ENCODE measurements at places on chromosomes 7 and 10.

DNA sequence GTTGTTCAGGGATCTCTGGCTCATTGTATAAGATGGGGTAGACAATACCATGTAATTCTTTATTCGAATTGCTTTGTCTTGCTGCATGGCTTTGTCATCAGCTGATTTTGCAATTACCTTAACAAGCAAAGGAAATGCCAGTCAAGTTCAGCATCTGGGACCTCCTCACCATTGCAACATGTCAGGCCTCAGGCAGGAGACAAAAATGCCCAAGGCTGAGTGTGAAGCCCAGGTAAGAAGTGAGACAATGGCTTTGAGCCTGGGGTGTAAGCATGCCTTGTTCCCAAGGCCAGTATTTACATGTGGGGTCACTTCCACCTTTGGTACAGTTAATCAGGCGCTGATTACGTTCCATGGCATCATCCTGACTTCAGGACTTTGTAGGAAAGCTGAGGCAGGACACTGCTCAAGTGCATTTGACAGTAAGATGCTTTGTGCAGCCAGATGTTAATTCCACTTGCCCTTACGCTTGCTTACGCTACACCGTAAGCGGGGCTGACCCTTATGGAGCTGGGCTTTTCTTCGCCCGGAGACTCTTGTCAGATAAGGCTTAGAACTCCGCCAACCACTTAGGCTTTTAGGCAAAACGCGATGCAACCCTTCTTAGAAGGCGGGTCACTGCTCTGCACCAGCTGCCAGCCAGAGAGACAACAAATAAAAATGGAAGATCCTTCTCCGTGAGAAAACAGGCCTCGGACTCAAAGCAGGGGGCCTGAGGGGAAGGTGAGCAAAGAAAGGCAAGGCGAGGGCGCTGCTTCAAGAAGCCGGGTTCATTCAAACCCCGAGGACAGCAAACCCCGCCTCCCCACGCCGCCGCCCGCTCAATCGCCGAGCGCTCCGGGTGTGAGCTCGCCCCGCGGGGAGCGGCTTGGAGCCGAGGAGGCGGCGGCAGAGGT lies 1.3 kb upstream of the SP4 start:
- no peak for DNase-seq

DNA sequence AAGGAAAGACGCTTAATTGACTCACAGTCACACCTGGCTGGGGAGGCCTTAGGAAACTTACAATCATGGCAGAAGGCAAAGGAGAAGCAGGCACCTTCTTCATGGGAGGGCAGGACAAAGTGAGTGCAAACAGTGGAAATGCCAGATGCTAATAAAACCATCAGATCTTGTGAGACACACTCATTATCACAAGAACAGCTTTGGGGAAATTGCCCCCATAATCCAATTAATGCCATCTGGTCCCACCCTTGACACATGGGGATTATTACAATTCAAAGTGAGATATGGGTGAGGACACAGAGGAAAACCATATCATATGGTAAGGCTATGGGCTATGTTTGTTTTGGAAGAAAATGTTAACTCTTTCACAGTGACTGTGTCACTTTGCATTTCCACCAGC lies 1272.5 kb upstream of the CELF2 start:
- no peak for DNase-seq

GRCh38 chr7:23295401-23295697 lies 3.8 kb upstream of the MALSU1 start:
- DNase-seq: no peak

GRCh38 chr7:85516675-85517074 lies 329.8 kb upstream of the SEMA3D start:
- DNase-seq: no peak

DNA sequence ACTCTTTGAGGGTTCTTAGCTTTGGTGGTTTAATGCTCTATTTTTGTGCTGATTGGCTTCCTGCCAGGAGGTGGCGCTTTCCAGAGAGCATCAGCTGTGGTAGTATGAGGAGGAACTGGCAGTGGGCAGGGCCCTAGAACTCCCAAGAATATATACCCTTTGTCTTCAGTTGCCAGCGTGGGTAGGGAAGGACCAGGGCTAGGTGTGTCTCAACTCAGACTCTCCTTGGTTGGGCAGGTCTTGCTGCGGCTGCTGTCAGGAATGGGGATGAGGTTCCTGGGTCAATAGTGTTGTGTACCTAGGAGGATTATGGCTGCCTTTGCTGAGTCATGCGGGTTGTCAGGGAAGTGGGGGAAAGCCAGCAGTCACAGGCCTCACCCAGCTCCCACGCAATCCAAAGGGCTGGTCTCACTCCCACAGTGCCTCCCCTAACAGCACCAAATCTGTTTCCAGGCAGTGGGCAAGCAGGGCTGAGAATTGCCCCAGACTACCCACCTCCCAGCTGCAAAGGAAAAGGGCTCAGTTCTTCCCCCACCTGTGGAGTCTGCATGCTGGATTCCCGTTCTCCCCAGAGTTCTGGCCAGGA lies 191.5 kb downstream of the PHTF2 start:
- no peak for DNase-seq

- DNase-seq: no peak
These were observed 95.5 kb upstream of the RNF32 start for GRCh38 chr7:156544919-156545715.

GRCh38 chr7:151731022-151731441 lies 145.9 kb downstream of the PRKAG2 start:
- DNase-seq: no peak

DNA sequence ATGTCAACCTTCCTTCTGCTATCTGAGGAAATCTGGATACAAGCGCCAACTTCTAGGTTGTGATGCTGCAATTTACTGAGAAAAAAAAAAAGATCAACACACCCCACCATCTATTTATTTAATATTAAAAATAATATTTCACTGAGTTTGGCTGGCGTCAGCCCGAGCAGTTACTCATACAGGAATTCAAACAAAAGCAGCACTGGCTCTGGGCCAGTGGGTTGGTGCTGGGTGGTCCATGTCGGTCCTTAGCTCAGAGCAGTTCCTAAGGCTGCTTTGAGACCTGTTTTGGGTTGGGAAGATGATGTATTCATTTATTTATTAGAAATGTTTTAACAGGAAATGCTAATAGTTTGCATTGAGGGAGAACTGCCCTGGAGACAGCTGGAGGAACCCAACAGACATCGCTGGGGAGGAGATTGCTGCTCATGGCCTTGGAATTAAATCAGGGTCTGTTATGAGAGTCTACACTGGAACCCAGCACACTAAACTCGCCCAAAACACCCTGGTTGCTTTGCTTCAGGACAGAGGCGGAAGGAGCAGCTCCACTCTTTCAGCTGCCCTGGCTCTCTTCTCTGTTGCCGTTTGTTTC lies 36.3 kb upstream of the GOT1 start:
- no peak for DNase-seq

GRCh38 chr10:121597504-121598262 lies 561 bp downstream of the FGFR2 start:
- DNase-seq: no peak

DNA sequence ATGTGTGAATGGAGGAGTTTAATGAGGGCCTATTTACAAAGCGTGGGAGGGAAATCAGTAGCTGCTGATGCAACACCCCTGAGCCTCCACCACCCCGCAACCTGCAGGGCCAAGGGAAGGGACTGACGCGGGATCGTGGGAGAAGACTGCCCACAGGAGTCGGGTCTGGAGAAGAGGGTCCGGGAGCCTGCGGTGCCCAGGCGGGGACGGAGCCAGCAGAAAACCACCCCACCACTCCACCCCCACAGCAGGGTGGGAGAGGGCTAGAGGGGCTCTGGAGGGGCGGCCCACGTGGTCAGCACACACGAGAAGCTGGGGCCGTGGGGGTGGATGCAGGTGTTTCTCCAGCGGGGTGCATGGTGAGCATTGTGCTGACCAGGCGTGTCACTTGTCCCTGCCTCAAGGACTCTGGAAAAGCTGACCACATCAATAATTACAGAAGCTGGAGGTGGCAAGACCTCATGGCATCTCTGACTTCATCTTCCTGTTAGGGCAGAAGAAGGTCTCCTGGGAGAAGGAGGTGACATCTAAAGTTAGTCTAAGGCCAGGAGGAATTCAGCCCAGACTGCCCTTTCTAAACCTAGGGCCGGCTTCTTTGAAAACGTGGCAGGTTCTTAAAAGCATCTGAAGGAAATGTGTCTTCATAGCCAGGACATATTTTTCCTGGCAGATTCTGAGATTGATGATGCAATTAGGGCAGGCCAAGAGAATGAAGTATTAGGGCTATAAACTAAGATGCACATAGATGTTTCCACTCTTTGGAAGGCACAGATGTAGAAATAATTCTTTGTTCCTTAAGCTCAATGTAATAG lies 150.9 kb downstream of the RGS10 start:
- no peak for DNase-seq

DNA sequence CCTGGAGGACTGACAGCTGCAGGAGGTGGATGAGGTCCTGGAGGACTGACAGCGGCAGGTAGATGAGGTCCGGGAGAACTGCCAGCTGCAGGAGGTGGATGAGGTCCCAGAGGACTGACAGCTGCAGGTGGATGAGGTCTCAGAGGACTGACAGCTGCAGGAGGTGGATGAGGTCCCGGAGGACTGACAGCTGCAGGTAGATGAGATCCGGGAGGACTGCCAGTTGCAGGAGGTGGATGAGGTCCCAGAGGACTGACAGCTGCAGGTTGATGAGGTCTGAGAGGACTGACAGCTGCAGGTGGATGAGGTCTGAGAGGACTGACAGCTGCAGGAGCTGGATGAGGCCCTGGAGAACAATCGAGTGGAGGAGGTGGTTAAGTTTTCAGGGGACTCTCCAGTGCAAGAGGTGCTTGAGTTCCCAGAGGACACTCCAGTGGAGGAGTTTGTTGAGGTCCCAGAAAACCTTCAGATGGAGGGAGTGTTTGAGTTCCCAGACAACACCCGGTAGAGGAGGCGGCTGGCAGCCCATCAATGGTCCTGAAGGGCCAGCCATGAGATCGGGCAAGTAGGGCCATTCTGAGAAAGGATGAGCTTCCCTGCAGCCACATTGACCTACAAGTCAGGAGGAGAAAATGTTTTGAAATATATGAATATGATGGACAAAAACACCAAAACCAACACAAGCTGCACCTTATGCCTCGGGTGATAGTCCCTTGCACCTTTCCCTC lies 4.7 kb upstream of the EIF5AL1 start:
- DNase-seq: no peak

GRCh38 chr10:5575482-5576153 lies 50.9 kb downstream of the CALML3 start:
- no peak for DNase-seq

DNA sequence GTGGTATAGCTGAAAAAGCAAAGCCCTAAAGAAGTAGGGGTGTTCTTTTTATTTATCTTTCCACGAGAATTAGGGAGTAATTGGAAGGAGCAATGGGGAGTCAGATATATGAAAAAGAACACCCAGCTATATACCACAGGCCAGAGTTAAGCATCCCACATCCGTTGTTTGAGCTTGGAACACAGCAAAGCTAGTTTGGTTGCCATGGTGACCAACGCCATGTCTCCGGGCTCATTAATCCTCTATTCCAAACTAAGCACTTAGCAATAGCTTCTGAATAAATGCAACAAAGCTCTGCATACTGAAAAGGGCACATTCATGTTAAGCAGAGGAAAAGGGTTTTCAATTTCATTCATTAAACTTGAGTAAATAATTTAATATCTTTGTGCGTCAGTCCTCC lies 23.5 kb downstream of the ASB4 start:
- no peak for DNase-seq

DNA sequence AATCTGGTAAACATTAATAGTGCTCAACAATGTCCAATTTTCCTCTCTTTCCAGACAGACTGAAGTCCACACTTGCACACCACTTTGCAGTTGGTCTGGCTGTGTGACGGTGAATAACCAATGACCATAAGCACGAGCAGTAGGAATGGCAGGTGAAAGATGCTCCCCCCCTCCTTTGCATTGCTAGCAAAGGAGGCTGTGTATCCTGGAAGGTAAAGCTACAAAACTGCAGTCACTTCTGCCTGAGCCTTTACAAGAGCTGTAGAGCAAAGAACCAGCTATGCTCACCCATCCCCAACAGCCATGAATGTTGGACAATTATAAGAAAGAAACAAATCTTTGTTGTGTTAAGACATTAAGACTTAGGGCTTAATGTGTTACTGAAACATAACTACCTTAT lies 178.0 kb downstream of the IPMK start:
- DNase-seq: no peak

- no peak for DNase-seq
These were observed 62.0 kb downstream of the FAM13C start for GRCh38 chr10:59300386-59300785.

DNA sequence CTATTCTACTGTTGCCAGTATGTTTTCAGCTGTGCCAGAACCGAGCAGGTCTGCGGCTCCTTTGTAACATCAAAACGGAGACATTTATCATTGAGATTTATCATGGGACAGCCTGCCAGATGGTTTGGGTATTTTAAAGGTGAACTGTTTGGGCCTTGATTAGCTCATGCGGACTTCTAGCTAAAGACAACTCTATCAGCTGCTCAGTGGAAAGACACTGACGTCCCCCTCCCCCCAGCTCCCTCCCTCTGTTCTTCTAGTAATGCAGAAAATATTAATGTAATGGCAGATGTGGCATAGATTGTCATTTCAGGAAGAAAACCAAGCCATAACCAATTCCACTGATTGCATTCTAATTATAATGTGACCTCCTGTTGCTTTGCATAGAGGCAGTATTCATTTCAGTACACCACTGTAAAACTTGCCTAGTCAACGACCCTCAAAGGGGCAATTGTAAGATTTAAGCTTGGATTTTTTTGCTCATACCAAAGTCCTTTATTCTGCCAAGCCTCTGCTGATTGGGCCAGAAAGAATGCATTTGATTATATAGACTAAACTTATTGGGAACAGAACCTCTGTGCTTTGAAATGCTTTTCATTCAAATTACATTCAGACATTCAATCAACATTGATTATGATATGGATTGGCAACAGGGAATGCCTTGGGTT lies 966.8 kb downstream of the LRMDA start:
- DNase-seq: no peak

- DNase-seq: peak; percentile 26
These were observed 34.5 kb upstream of the EBLN1 start for GRCh38 chr10:22252224-22252800.

DNA sequence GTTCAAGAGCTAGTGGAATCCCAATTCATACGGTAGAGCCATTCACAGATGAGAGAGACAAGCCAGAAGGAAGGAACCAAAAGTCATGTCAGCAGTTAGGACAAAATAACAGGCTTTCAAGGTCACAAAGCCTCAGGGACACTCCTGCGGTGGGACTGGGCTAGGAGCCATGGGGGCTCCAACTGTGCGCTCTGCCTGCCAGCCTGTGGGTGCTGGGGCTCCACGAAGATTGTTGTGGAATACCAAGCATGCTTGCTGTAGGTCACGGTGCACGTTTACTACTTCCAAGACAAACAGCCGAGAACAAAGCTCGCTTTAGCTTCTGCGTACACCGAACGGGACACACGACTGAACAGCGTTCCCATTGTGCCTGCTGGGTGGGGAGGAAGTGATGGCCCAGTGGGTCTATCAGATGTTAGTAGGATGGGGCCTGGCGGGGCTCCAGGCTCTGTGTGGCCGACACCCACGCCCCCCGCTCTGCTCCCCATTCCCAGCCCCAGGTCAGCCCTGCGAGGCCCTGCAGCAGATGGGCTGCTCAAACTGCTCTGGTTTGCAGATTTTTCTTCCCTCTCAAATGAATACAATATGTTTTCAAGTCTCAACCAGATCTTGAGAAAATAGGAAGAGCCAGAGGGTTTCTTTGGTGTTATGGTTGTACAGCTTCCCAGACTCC lies 158.9 kb downstream of the EGFR start:
- DNase-seq: no peak

- no peak for DNase-seq
These were observed 67.1 kb downstream of the C10orf143 start for GRCh38 chr10:130043491-130043890.
